Kidney glomerular epithelial cell (primary cell): ENCODE measurements at places on chromosomes 16 and 17.

DNA sequence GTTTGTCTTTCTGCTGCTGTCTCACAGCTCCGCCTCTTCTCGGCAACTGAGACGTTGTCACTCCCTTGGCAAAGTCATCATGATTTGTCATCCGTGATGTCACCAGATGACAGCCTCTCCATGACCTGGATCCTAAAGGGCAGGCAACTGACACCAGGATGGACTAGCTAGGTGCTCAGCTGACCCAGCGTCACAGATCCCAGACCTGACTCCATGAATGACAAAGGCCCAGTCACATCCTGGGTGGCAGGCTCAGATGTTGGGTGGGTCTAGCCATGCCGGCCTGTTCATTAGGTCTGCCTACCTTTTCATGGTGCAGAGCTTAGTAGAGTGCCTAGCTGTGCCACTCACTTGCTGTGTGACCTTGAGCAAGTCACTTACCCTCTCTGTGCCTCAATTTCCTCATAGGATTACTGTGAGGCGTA lies 3.8 kb upstream of the TMEM238L start:
- no peak for DNase-seq

DNA sequence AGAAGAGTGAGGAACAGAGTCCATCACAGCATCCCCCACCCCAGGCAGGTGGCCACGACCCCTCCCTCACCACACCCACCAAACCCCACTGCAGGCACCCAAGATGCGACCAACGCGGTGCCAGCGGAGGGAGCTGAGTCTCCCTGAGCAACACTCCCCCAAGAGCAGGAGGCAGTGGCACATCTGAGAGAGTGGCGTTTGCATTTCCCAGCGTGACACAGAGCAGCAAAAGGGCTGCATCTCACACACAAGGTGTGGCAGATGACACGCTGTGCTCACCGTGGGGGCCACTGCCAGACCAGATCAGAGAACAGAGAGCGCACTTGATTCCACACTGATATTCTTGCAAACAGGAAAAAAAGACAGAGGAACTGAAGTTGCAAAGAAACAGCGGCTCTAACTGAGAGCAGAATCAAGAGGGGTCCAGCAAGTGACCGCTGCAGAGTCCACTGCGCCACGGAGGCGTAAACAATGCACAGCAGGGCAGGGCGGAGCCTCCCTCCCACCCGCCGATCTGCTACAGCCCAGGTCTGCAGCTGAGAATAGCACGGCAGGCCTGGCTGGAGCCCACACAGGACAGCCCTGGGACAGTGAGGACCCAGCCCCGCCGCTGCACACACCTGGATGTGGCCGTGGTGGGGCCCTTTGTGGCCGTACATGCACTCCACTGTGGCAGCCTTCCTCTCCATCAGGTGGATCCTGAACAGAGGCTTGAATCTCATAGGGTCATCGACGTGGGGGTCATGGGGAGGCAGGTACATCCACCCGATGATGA lies 26.0 kb upstream of the C16orf95 start:
- no peak for DNase-seq

DNA sequence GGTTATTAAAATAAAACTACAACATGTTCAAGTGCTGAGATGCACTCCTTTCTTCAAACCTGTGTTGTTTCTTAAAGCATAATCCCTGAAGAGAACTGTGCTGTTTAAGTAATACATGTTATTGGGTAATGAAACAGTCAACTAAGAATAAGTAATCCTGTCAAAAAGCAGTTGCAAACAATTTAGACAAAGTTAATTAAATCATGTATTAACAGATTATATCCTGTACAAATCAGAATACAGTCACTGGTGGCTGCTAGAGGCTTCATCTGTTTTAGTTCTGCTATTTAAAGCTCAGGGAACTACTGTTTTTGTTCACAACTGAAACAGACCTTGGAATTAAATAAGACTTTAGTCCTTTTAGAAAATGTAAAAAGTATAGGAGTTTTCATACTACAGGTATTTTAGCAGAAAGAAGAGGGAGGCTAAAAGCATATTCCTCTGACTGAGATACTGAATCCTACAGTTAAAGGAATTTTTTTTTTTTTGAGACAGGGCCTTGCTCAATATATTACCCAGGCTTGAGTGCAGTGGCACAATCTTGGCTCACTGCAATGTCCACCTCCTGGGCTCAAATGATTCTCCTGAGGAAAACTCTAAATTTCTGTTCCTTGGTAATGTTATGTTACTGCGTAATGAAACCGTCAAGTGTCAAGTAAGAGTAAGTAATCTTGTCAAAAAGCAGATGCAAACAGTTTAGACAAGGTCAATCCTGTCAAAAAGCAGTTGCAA lies 27.3 kb upstream of the ITGA2B start:
- no peak for DNase-seq

GRCh38 chr17:73533781-73534180 lies 110.5 kb downstream of the SDK2 start:
- no peak for DNase-seq

DNA sequence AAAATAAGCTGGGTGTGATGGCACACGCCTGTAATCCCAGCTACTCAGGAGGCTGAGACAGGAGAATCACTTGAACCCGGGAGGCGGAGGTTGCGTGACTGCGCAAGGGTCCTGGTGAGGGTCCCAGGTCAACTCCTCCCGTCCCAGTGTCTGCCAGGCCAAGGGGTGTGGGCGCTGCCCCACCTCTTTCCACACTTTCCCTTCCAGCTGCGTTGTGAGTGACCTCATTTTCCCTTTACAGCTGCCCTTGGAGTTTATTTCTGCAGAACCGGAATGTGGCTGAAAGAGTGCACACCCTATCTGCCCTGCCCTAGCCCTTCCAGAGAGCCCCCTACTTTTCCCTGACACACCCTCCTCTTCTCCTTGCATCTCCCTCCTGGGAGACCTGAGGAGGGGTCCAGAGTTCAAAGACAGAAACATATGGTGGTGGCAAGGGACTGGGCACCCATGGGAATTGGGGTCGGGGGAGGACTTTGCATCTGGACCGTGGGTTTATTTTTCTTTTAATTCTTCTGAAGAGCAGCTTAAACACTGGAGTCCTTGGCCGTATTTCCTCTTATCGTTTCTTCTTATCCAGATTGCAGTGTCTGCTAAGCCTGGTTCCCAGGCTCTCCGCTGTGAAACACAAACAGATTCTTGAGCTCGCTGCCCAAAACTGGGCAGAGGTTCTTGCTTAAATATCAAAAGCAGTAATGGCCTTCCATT lies 20.9 kb downstream of the MRC2 start:
- DNase-seq = no peak
